ENCODE measurements at places on chromosomes 2 and 18.

DNA sequence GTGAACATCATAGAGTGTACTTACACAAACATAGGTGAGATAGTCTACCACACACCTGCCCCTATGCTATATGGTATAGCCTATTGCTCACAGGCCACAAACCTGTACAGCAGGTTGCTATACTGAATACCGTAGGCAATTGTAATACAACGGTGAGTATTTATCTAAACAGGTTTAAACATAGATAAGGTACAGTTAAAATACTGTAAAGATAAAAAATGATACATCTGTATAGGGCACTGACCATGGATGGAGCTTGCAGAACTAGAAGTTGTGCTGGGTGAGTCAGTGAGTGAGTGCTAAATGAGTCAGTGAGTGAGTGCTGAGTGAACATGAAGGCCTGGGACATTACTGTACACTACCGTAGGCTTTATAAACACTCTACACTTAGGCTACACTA lies 267.0 kb upstream of the HS6ST1 start:
- DNase-seq, result no peak

GRCh38 chr18:293536-293935 lies 25.7 kb upstream of the THOC1 start:
- DNase-seq, result no peak

DNA sequence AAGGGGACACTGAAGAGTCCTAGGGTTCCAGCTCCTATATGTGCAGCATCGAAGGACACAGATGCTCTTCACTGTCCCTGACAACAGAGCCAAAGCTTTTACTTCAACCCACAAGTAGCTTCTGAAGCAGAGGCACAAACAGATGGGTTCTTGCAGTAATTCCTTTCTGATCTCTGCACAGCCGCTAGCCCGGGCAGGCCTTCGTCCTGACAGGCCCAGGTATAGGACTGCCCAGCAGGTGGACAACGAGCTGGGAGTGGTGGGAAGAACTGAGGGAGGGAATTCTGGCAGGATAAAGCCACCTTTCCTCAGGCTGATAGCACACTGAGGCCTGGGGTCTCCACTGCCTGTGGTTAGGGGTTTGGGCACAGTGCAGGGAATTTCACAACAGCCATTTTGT lies 94.8 kb downstream of the RHOB start:
- DNase-seq, result no peak

DNA sequence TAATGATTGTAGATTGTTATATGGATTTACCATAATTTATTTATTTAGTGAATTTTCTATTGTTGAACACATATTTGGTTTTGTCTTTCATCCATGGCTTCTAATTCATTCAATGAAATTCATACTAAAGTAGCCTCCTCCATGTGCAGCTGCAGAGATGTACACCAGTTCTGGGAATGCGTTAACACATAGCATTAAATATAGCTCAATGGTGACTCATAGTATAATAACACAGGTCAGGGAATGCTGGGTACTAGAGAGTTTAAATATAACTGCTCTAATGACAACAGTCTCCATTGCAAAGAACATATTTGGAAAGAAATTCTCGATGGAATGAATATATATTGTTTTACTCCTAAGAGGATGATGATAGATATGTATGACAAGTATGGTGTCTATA lies 1190.2 kb upstream of the NRXN1 start:
- no peak for DNase-seq

DNA sequence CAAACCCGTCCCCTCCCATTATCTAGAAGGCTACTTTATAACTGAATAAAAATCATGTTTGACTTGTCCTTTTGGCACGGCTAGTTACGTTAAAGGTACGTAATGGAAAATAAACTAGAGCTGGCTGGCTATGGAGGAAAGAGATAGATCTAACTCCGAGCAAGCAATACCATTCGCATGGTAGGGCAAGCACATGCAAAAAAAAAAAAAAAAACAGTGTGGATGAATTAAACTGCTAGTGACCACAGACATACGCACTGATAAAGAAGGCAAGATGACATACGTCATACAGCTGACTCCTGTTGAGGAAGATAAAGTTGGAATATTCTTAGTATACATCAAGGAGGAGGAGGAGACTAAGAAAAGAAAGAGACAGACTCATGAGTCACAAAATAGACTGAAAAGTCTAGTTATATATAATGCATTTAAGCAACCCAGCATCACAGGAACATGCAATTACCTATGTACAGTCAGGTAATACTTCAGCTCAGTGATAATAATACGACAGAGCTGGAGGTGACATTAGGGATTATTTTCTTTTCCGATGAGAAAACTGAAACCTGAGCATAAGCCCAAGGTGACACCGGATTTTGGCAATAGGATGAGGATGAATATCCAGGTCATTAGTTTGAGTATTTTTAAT lies 37.9 kb upstream of the NARS1 start:
- DNase-seq, result no peak

DNA sequence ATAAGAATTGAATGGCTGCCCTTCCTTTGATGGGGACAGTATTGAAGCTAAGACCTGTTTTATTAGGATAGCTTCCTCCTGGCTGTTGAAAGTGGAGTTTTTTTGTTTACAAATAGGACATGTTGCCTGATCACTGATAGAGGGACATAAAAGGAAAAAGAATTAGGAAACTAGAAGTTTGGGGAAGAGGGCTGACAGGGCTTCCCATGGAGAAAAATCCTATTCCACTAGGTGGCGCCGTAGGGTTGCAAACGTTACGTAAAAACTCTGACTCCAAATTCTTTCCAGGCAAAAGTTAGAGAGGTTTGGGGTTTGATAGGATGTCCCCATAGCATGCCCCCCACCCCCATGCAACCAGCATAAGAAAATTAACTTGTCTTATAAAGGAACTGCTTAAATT lies 11.1 kb upstream of the RBFA start:
- no peak for DNase-seq

DNA sequence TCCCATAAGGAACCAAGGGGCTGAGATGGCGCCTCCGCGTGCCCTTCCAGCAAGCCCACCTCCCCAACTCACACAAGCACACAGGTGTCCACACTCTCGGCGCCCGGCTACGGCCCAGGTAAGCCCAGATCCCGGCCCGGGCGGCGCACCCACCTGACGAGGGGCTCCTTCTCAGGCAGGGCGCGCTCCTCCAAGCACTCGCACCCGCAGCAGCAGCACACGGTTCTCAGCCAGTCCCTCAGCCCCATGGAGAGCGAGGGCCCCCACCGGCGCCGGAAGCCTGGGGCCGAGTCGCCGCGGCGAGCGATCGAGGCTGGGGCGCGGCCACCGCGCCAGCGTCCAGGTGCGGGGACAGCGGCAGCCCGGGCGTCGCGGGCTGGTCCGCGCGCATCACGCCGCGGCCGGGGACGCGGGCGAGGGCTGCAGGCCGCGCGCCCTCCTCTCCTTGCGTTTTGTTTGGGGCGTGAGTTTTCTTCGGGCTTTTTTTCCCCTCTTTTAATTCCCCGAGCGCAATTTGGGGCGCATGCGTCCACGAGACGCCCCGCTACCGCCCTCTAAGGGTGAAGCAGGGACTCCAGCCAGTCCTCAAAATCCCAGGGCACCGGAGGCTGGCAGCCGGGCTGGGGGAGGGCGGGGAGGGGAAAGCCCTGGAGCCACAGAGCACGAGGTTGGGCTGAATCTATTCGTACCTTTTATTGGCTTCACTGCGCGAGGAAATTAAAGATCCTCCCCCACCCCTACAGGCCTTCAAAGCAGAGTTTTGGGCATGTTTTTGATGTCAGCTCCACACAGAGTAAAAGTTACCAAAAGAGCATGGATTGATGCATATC lies at the start of gene MREG:
Gene MREG (minus strand): TSS at position 472 of the 830 bp plus-strand sequence. CDS start 224 bp downstream, at position 248.
- peak; percentile 73 for DNase-seq

DNA sequence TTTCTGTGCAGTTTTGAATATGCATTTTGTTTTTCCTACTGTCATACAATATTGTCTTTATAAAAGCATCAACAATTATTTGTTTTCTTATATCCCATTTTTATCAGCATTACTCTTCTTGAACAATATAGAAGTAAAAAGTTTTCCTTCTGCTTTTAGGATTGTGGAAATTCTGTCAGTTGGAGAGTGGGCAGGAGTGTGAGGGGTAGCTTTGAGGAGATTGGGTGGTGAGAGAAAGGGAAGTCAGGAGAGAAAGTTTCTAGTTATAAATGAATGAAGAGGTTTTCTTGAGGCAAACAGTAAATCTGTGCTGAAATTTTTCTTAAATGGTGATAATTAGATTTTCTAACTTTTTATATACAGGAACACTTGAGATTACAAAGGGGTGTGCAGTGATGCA lies 151.7 kb upstream of the NOSTRIN start:
- DNase-seq, result no peak

- DNase-seq, result no peak
These were observed 2.9 kb upstream of the B4GALT6 start for GRCh38 chr18:31686986-31687928.

- peak; percentile 45 for DNase-seq
These were observed 31.6 kb upstream of the PPP1R1C start for GRCh38 chr2:181953881-181954537.

- no peak for DNase-seq
These were observed 5.4 kb upstream of the RNF181 start for GRCh38 chr2:85589982-85590791.

- no peak for DNase-seq
These were observed 526.2 kb upstream of the TNP1 start for GRCh38 chr2:217386041-217386440.

- DNase-seq, result no peak
These were observed 657 bp upstream of the BIN1 start for GRCh38 chr2:127107622-127107999.

GRCh38 chr2:34799556-34799955 lies 1200.5 kb upstream of the FAM98A start:
- no peak for DNase-seq

GRCh38 chr18:2990956-2991640 lies 21.8 kb downstream of the LPIN2 start:
- DNase-seq, result no peak

- no peak for DNase-seq
These were observed 2.7 kb downstream of the TNS1 start for GRCh38 chr2:218000136-218000535.

DNA sequence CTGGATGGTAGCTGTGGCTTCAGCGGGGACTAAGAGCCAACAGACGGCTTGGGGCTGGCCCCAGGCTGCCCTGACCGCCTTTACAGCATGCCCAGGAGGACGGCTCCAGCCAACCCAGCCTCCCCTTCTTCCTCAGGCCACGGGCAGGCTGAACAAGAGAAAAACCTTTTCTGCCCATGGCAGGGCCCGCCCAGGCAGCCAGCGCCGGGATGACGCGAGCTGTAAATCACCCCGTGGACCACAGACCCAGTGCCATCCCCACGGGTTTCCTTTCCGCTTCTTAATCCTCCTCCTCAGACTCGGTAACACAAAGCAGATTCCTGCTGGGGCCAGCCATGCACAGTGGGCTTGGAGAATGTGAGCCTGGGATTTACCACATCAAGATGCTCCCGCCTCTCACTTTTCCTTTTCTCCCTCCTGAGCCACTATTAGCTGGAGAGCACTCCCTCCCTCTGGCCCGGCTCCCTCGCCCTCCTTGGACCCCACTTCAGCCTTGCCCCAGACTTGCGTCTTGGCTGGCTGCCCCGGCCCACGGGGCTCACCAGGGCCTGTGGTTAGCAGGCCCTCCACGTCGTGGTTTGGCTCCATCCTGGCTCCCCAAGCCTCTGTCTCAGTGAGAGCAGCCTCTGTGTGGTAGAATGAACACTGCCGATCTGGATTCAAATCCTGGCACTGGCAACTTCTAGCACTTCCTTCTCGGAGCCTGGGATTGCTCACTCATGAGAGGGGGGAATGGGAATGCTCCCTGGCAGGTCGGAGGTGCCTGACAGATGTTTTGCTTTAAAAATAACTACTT lies 31.4 kb downstream of the ATOH8 start:
- DNase-seq, result no peak

DNA sequence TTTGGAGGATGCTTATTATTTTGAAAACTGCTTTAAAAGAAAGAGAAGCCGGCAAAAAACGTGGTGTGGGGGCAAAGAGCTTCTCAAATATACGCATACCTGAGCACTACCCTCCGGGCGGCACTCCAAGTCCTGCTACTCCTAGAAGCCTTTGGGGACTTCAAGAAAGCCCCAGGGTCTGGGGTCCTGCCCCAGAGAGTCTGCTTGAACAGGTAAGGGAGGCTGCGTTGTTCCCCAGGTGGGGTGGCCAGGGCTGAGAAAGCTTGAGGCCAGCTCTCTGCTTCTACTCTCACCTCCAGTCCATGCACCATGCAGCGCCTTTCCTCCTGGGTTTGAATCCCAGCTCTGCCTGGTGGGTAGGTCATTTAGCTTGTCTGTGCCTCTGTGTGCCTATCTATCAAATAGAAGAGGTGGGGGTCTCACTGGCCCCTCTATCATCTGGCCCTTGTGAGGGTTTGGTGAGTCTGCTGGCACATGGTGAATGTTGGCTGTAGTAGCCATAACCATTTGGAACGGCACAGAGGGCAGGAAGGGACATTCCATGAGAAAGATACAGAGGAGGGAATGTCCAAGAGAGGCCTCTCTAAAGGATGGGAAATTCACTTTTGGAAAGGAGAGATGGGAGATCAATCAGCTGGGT lies 19.5 kb downstream of the MALL start:
- DNase-seq, result no peak

DNA sequence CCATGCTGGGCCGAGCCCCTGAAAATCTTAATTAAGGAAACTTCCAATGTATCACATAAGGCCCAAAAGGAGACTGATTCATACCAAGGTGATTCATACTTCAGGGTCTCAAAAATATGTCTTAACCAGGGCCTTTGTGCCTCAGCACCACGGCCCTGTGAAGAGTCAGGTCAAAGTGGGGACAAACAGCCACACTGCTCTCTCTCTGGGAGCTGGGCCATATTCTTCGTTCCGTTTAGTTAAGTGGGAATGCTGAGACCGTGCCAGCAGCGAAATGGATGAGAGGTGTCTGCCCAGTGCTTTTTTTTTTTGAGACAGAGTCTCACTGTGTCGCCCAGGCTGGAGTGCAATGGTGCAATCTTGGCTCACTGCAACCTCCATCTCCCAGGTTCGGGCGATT lies 9.3 kb upstream of the PTMA start:
- DNase-seq, result no peak

DNA sequence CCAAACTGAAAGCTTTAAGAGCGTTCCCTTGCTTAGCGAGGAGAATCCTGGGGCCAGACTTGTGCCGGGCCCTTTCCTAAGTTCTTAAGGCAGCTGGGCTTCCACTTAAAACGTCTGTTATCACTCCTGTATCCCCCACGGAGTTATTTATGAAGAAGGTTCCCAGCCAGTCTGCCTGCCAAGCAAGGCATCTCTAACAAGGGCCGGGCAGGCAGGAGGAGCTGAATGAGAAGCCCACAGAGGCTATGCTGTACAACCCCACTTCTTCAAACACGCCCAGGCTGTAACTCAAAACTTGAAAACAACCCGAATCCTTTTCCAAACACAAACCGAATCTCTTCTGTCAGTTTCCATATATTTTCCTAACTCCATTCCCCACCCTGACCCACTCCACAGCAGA lies 39.0 kb upstream of the ZFP36L2 start:
- DNase-seq, result no peak

All from CD4-positive, alpha-beta T cell (primary cell).